Natural killer cell treated with Interleukin-12 subunit alpha and Interleukin-12 subunit beta and Interleukin-15 and Interleukin-18, amount 100 ng/mL, for 72 hours (primary cell): ENCODE measurements at places on chromosomes 5 and 9.

DNA sequence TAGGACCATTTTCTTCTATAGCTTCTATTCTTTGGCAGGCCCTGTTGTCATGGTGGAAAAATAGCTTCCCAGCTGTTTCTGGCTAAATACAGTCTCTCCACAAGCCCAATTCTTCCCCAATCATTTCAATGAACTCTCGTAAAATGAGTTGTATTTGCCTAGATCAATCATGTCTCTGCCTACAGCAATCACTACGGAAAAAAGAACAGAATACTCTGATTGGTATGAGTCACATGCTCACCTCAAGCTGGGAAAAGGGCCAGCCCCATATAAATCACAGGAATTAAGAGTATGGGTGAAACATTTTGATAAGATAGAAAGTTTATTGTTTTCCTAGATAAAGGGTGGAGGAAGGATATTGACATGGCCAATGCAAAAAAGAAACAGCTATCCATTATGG lies 711.4 kb downstream of the EFNA5 start:
- DNase-seq: no peak

- no peak for DNase-seq
Observed at GRCh38 chr5:13606051-13606450, 338.4 kb downstream of the DNAH5 start.

- DNase-seq: peak; percentile 56
Observed at GRCh38 chr5:180129291-180130190, 58.0 kb upstream of the RNF130 start.

GRCh38 chr5:87581661-87582060 lies 168.9 kb upstream of the CCNH start:
- DNase-seq: no peak

DNA sequence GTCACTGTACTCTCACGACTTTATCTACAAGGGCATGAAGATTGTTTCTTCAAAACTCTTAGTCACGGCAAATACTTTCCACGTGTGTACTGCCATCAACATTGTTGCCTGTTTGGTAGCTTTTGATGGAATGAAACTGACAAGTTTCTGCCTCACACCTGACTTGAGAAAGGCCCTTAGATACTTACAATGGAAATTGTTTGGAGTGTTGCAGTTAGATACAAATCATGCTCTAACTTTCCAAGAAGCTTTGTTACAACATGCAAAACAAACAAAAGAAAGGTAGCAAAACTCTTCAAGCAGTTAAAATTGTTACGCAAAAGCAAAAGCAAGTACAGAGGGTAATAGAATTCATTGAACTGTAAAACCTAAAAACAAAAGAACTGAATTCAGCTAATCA lies 91.1 kb upstream of the TLE4 start:
- DNase-seq: no peak

DNA sequence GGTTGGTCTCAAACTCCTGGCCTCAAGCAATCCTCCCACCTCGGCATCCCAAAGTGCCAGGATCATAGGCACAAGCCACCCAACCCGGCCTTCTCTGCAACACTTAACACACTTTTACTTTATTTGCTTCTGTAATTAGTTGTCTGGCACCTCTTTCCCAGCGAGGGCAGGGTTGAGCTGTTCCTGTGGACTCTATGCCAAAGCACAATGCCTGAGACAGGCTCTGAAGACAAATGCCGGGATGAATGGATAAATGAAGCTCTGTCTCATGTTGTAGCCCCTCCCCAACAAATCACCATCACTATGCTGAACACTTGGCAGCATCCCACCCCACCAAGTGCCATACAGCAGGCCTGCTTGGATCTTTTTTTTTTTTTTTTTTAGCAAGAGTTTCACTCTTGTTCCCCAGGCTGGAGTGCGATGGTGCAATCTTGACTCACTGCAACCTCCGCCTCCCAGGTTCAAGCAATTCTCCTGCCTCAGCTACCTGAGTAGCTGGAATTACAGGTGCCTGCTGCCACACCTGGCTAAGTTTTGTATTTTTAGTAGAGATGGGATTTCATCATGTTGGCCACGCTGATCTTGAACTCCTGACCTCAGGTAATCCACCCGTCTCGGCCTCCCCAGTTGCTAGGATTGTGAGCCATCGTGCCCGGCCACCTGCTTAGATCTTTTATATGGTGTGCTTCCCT lies 21.3 kb downstream of the GPX3 start:
- DNase-seq: no peak

- DNase-seq: no peak
Observed at GRCh38 chr9:125049212-125050049, 93.9 kb downstream of the SCAI start.

GRCh38 chr9:105385381-105385985 lies 62.4 kb upstream of the FSD1L start:
- no peak for DNase-seq

GRCh38 chr5:34804913-34805312 lies 34.1 kb upstream of the TTC23L start:
- DNase-seq: no peak

GRCh38 chr9:38374847-38375571 lies 17.5 kb upstream of the ALDH1B1 start:
- no peak for DNase-seq

DNA sequence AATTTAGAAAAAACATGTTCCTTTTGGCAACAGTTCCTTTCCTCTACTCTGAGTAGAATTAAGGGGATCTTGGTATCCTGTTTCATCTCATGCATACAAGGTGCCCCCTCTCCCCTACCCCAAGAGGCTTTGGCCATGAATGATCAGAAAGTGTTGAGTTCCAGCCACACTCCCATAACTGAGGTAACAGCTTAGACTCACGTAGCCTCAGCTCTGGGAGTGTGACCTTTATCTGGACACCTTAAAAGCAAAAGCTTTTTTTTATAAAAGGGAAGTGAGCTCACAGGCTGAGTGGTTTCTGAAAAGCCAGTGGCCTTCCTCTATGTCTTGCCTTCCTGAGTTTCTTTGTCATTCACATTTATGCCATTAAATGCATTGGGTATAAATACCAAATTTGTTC lies 900 bp upstream of the HAVCR2 start:
- DNase-seq: peak; percentile 73

- DNase-seq: peak; percentile 5
Observed at GRCh38 chr9:35714123-35714522, 17.9 kb downstream of the TLN1 start.
